ENCODE measurements at places on chromosomes 13 and 19.

- no peak for DNase-seq
Observed at GRCh38 chr19:8423817-8424223, 10.7 kb downstream of the MARCHF2 start.

DNA sequence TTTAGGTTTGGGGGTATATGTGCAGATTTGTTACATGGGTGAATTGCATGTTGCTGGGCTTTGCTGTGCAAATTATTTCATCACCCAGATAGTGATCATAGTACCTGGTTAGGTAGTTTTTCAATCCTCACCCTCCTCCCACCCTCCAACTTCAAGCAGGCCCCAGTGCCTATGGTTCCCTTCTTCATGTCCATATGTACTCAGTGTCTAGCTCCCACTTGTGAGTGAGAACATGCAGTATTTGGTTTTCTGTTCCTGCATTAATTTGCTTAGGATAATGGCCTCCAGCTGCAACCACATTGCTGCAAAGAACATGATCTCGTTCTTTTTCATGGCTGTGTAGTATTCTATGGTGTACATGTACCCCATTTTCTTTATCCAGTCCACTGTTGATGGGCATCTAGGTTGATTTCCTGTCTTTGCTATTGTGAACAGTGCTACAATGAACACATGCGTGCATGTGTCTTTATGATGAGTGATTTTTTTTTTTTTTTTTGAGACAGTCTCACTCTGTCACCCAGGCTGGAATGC, 42.9 kb upstream of the POMP start:
- no peak for DNase-seq

- peak; percentile 59 for DNase-seq
Observed at GRCh38 chr19:13459351-13459750, 46.9 kb downstream of the CACNA1A start.

GRCh38 chr19:30540761-30541160, 168.6 kb downstream of the ZNF536 start:
- DNase-seq: no peak

DNA sequence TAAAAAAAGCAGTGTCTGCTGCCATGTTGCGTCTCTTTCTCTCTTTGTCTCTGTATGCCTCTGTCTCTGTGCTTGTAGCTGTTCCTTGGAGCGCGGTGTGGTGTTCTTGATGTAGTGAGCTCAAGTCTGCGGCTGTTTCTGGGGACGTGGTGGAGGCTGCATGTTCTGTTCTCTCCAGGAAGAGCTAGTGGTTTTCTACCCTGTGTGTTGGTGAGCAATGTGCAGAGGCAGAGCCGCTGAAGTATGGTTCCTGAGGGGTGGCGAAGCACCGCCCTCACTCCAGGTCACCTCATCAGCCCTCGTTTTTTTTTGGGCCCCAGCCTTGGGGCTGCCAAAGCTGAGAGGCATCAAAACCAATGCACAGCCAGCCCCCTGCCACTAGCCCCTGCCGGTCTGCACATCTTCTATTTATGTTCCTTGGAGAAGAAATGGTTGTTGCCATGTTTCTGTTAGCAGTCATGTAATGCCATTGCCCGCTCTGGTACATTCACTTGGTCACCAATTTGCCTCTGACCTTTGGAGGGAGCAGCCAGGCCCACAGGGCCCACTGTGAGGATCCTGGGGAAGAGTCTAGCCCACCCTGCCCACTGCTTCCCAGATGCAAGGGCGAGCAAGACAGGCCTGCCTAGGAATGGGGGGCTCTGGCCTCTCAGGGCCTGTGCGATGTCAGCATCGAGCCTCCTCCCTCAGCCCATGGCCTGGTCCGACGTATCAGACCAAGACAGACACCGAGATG, 7.2 kb downstream of the HNRNPL start:
- no peak for DNase-seq
